ENCODE measurements at places on chromosomes 5 and 9.

- DNase-seq: no peak
Measured at GRCh38 chr9:128762671-128763449, 8.9 kb downstream of the ZER1 start.

DNA sequence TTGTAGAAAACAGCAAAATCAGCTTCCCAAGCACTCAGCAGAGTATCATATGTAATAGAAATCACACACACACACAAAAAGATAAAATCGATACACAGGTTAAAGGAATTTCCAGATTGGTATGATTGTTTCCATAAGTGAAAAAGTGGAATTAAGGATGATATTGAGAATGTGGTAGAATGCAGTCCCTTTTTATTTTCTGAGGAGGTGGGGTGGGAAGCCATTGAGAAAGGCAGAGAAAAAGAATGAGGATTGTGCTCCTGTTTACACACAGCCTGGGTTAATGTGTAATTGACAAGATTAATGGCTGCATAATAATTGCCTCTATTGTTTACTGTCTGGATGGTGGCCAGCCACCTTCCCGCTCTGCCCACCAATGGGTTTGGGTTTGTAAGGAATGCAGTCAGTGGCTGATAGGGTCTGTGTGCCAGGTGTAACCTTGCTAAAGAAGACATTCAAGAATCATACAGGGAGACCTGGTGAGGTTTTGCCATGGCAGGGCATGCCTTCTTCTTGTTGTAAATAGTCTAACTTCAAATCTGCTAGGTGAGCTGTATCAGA, 177.2 kb upstream of the MAP3K1 start:
- DNase-seq: no peak

GRCh38 chr5:52262844-52263243, 524.9 kb upstream of the ITGA1 start:
- no peak for DNase-seq

GRCh38 chr5:40616781-40617180, 62.9 kb upstream of the PTGER4 start:
- no peak for DNase-seq

- no peak for DNase-seq
Measured at GRCh38 chr5:31221001-31221400, 27.5 kb downstream of the CDH6 start.

DNA sequence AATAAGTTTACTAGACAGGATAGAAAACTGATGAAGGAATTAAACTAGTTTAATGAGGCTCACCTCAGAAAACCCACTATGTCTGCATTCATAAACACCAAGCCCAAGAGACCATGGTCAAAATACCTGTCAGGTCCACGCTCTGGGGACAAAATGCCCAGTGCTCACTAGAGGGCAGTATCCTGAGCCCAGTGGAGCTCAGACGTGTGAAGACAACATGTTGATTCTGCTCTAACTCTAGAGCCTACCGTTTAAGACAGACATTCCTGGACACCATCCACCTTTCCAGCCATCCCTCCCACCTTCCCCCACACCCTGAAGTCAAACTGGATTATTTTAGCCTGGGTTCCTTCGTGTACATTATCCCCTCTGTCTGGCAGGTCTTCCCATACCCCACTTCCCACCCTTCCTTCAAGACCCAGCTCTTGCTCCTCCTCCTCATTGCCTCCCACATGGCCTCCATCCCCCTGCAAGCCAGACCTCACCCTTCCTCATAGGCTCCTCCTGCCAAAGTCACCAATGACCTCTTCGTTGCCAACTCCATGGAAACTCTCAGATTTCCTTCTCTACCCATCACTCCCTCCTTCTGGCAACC, 142.3 kb upstream of the FSTL4 start:
- DNase-seq: no peak

DNA sequence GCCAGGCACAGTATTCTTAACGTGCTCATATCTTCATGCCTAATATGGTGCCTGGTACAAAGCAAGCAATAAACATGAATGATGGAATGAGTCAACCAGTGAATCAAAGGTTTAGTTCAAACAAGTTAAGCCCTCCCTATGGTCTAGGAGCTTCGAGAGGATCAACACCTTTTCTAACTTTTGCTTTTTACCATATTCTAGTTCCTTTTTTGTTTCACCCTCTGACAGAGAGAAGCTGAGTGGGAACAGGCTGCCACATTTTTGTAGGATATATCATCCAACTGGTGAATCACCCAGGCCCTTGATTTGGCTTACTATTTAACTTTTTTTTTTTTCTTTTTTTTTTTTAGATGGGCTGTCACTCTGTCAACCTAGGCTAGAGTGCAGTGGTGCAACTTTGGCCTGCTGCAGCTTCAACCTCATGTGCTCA, 39.3 kb upstream of the TNC start:
- no peak for DNase-seq

- no peak for DNase-seq
Measured at GRCh38 chr9:109652112-109652511, 127.9 kb upstream of the PALM2AKAP2 start.

GRCh38 chr5:54438620-54439389, 16.7 kb upstream of the HSPB3 start:
- no peak for DNase-seq

DNA sequence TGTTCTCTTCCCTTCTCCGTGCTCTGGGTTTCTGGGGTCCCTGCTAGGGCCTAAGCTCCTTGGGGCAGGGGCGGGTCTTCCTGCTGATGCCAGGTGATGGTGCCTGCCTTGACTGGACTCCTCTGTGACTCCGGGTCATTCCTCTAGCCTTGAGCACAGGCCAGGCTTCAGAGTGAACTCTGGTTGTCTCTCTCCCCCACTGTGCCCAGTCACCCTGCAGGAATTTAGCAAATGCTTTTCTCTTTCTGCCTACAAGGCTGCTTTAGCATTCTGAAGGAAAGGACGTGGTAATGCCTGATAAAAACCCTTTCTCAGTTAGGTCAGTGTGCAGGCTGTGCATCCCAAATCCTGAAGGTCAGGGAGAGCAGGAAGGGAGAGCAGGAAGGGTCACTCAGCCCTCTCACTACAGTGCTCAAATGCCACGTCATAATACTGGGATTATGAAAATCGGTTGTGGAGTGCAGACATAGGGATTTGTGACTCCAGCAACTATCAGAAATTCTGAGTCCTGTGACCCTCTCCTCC, 2.7 kb downstream of the CXCL14 start:
- DNase-seq: no peak

- no peak for DNase-seq
Measured at GRCh38 chr9:86531273-86531970, 177.2 kb upstream of the TUT7 start.

DNA sequence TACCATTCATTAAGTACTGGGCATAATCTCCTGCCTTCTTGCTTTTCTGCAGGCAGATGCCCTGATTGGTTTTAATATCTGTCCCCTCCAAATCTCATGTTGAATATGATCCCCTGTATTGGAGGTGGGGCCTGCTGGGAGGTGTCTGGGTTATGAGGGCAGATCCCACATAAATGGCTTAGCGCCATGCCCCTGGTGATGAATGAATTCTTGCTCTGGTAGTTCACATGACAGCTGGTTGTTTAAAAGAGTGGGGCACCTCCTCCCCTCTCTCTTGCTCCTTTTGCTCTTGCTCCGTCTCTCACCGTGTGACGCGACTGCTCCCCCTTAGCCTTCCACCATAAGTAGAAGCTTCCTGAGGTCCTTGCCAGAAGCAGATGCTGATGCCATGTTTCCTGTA, 564.0 kb upstream of the BRINP1 start:
- DNase-seq: no peak
